ENCODE measurements at places on chromosomes 12 and 14. TPM values are rescaled to one million over a fixed set of nuclear protein-coding genes. Genes with fewer than 3 reads are reported as not detected.

The TSHR gene
- total RNA-seq, result 20.1 TPM

The PTPN11 gene
- 43.0 TPM for total RNA-seq

The PTPN21 gene
- 0.99 TPM for total RNA-seq

The IFI27 gene
- total RNA-seq, result 360 TPM

All from thymus (tissue), 14 donors.